ENCODE measurements at places on chromosomes 11 and 22.

DNA sequence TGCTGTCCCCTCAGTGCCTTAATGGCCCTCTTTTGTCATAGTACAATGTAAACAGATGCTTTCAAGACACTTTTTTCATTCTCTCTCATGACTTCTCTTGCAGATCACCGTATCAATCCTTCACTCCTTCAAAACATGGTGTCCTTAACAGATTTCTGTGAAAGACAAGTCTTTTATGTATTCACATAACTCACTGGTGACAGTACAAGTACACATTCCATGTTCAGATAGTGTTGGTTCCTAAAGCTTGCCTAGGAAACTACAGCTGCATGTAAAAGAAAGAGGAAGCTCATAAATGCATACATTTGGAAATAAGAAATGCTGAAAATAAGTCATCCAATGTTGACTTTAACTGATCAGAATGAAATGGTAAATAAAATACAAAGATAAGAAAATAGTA lies 5.0 kb upstream of the OR52E6 start:
- DNase-seq, result no peak

DNA sequence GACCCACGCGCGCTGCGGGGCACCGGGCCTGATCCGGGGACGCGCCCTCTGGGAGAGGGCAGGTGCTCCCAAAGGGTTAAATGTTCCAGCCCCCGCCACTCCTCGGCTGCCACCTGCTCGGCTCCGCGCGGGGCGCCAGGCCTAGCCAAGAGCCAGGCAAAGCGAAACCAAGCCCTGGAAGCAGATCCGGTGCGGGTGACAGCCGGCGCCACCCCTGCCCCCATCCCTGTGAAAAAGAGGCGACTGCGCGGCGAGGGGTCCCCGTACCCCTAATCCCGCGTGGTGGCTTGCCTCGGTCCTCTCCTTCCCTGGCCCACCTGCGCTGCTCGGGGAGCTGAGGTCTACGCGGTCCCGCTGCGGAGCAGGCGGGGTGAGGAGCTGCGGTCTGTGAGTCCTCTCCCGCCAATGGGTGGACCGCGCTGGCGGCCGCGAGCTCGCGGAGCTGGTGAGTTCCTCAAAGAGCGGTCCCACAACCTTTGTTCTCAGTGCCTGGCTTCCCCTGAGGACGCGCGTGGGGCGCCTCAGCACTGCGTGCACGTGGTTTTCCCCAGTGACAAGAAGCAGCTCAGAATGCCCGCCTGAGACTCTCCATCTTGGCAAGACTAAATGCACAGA lies at the start of gene ME3:
Gene ME3, minus strand, starts transcription at position 610 of the 615 bp plus-strand sequence.
- DNase-seq, result peak; percentile 59

DNA sequence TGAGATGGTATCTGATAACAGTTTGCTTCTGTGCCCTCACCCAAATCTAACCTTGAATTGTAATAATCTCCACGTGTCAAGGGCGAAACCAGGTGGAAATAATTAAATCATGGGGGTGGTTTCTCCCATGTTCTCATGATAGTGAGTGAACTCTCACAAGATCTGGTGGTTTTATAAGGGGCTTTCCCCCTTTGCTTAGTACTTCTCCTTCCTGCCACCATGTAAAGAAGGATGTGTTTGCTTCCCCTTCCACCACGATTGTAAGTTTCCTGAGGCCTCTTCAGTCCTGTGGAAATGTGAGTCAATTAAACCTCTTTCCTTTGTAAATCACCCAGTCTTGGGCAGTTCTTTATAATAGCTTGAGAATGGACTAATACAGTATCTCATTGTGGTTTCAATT lies 8.5 kb upstream of the OVCH2 start:
- DNase-seq, result no peak

DNA sequence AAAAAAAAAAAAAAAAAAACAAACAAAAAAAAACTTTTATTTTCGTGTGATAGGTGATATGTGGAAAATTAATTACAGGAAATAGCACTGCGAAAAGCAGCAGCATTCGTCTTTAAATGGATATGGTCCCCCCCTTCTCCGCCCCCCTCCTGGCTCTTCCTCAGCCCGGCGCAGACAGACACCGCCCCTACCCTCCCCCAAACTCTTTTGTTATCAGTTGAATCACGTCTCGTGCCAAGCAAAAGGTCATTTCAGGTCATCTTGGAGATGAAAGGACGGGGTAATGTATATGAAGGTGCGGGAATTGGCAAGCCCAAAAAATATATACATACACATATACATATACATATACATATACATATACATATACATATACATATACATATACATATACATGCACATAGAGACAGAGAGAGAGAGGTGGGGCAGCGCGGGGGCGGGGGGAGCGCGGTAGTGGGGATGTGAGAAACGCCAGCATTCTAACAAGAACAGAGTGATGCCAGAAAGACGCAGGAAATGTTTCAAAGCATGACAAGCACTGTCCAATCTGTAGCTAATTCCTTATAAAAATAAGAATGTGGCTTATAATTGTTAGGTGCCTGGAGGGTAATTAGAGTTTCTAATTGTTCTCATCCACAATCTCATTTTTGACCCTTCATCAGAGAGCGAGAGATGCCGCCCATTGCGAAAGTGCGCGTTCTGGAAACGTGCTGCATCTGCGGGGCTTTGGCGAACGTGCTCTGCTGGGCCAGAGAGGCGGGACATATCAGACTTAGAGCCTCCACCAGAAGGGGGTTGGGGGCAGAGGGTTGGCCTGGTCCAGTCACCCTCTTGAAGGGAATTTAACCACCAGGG lies 214.5 kb upstream of the UBASH3B start:
- DNase-seq, result peak; percentile 75

- no peak for DNase-seq
These were observed 674.2 kb upstream of the KIRREL3 start for GRCh38 chr11:127674754-127675153.

- no peak for DNase-seq
These were observed 14.1 kb downstream of the SCUBE1 start for GRCh38 chr22:43329061-43329460.

- DNase-seq, result no peak
These were observed 125.0 kb downstream of the PKNOX2 start for GRCh38 chr11:125289419-125290098.

DNA sequence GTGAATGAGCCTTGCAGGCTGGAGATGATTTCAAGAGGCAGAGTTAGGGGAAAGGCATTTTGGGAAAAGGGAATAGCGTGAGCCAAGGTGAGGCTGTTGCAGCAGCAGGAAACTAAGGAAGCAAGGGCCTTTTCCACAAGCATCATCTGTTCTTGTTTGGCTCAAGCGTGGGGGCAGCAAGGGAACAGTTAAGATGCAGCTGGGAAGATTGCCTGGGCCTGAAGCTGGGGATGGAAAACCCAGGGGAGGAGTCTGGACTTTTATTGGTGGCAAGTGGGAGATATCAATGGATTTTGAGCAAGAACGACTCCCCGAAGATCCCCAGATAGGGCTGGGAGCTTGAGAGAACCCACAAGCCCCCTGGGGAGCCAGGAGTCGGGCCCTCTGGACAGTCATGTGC lies 27.3 kb upstream of the PICK1 start:
- DNase-seq, result no peak

DNA sequence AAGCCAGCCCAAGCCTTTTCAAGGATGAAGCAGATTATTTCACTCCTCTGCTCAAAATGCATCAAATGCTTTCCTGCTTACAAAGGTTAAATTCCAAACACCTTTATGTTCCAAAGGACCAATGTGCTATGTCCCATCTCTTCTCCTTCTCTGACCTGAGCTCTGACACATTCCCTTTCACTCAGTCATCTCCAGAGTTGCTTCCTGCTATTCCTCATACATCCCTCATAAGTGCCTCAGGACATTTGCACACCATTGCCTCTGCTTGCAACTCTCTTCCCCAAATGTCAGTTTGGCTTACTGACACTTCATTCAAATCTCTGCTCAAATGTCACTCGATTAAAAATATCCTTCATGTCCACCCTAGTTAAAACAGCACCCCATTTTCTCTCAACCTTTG lies 53.3 kb upstream of the BMAL1 start:
- DNase-seq, result no peak

GRCh38 chr11:19715373-19715772 lies 2.7 kb downstream of the NAV2 start:
- DNase-seq, result no peak

- no peak for DNase-seq
These were observed 20.6 kb upstream of the TPH1 start for GRCh38 chr11:18066626-18067025.

GRCh38 chr22:23263651-23264555 lies 83.6 kb downstream of the BCR start:
- DNase-seq, result no peak

DNA sequence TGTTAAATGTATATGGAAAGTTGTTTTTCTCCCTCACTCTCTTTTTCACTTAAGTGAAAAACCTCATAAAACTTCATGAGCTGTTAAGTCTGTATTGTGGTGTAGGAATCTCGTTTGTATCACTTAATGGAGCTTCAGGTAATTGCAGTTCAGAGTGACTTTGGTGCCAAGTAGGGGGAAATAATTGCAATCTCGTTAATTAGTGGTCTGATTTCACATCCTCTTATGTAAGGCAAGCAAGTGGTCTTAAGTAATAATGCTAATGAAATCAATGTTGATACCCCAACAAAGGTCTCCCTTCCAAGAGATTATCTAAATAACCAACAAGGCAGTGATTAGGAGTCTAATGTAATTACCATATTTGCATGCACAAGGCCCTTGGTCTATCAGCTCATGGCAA lies 174.2 kb upstream of the SORL1-AS1 start:
- DNase-seq, result no peak

DNA sequence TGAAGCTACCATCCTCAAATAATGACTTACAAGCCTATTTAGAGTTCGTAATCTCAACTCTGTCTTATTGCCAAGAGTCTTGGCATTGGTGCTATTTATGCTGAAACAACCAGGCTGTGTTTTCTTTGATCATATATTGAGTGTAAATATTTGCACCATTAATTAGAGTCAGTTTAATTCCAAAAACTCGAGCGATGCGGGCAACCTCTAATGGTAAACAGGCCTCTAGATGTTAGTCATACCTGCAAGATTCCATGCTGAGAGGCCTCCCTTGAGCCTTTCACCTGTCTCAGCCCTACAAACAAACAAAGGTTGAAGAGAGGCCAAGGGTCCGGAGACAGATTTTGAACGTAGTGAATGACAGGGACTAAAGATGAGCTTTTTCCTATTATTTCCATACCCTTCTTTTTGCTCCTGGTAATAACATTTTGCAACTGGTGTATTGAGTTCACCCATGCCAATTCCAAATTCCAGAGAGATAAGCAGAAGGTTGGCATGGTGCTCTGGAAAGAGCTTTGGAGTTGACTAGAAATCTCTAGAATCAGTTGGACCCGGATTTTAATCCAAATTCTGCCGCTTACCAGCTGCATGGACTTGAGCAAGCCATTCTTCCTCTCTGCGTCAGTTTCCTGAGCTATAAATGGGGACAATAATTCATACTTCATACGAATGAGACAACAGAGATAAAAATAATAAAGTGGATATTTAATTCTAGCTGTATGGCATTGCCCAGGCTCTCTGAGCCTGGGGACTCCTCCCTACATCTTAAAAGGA lies 99.1 kb upstream of the ANO1 start:
- DNase-seq, result no peak

DNA sequence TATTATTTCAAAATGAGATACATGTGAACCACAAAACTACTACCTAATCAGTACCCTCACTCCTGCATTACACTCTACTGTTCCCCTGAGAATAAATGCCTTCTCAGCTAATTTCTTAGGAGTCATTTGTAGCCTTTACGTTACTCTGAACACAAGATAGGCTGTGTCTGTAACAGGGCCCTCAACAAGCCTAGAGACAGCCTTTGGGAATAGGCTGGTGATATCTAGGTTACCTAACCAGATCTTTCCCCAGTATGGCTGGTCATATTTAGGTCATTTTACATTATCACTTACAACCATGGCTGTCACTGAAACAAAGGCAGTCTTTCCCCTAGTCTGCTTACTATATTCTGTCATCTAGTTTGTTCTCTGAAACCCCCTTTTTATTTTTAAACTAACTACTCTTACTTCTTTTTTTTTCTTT lies 14.2 kb downstream of the ATM start:
- no peak for DNase-seq

GRCh38 chr22:38935023-38935422 lies 22.4 kb upstream of the APOBEC3A start:
- peak; percentile 95 for DNase-seq

All from NCI-H2029 (cell line).